ENCODE measurements at places on chromosomes 13 and 19.

DNA sequence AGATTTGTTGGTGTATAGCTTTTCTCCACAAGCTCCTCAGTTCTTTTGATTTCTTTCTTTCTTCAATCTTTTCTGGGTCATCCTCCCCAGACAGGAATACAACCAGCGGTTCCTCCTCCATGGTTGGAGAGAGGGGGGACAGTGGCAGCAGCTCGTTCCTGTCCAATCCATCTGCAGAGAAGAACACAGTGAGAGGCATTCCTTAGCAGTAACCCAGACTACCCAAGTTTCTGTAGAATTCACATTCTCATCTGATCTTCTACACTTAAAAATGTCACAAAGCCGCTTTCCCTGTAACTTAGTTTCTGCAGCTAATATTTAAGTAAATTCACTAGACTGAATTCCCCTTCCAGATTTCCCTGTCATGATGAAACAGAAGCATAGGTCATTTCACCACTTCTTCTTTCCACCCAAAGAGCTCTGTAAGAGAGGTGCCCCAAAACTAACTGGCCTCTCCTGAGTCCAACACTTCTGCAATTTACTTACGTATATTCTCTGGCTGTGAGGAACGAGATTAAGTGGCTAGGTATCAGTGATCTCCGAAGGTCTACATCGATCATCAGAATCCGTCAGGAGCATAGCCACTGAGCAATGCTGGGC is 171.9 kb downstream of the TBC1D4 start:
- no peak for DNase-seq

GRCh38 chr13:102658660-102659059 is 36.2 kb downstream of the METTL21C start:
- peak; percentile 30 for DNase-seq

DNA sequence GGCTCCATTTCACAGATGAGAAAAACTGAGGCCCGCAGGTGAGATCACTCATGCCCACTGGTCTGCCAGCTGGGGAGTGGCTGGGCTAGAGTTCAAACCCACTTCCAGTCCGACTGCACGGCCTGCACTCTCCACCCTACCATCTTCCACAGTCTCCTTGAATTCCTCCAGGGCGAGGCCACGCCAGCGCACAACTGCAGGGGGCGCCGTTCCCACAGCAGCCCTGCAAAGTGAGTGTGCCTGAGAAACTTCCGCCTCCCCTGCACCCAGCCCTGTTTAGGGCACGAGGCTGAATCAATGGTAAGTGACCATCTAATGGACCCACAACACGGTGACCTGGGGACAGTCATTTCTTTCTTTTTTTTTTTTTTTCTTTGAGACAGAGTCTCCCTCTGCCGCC is 829 bp upstream of the ATCAY start:
- DNase-seq: no peak

DNA sequence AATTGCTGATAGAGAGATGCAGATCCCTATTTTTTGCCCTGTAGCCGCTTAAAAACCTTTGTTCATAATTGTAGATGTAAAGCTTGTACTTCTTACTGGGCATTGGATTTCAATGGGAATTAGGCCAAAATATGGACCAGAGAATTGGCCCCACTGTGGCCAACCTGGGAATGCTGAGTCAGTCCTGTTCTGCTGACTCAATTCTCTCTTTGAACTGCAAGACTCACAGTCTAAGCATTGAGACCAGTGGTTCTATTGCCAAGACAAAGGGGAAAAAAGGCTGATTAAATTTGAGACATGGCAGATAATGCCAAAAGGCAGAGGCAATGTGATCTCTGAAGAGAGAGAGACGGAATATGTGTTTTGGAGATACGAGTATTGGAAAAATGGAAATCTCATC is 72.5 kb upstream of the UBL3 start:
- peak; percentile 65 for DNase-seq

DNA sequence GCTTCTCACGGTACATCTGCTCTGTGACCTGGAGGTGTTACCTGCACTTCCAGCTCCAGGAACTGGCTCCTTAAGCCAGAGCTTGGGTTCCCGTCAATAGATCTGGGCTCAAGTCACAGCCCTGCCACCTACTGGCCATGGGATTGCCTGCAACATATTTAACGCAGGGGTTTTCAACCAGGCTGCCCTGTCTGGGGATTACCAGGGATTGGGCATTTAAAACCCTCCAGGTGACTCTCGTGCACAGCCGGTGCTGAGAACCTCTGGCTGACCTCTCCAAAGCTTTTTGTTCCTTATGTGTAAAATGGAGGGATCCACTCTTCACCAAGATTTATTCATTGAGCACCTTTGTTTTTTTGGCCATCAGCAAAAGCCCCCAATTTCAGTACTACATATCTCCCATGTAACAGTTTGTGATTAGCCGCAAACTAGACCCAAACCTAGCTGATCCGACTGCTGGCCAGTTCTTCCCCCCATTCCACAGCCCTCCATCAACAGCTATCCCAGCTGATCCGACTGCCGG is 76.6 kb upstream of the STK24 start:
- DNase-seq: peak; percentile 76

- DNase-seq: no peak
These were observed 62.8 kb upstream of the EDNRB start for GRCh38 chr13:77981281-77981881.

GRCh38 chr13:100394005-100394695 is 194.4 kb downstream of the GGACT start:
- DNase-seq: peak; percentile 30

GRCh38 chr13:38979891-38980749 is 10.5 kb downstream of the STOML3 start:
- DNase-seq: no peak

- no peak for DNase-seq
These were observed 4.5 kb upstream of the IL12RB1 start for GRCh38 chr19:18091217-18091608.

DNA sequence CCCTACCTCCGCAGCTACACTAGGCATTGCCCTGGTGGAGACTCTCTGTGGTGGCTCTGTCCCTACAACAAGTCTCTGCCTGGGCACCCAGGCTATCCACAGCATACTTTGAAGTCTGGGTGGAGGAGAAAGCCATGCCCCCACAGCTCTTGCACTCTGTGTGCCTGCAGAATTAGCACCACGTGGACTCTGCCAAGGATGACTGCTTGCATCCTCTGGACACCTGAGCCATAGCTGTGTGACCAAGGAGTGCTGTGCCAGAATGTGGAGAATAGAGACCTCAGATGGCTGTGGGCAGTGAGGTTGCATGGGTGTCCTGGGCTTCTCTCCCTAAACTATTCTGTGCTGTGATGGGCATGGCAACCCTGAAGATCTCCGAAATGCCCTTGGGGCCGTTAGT is 21.2 kb upstream of the MCF2L start:
- DNase-seq: no peak

Data from renal cortical epithelial cell (primary cell).